ENCODE measurements at places on chromosomes 4 and X.

- no peak for DNase-seq
Observed at GRCh38 chr4:174266416-174266815, 17.1 kb downstream of the FBXO8 start.

GRCh38 chr4:61309616-61310015, 109.5 kb downstream of the ADGRL3 start:
- DNase-seq = no peak

GRCh38 chr4:55018978-55019377, 106.4 kb downstream of the KDR start:
- no peak for DNase-seq

GRCh38 chr4:139315221-139315675, 13.0 kb upstream of the NDUFC1 start:
- DNase-seq = no peak

DNA sequence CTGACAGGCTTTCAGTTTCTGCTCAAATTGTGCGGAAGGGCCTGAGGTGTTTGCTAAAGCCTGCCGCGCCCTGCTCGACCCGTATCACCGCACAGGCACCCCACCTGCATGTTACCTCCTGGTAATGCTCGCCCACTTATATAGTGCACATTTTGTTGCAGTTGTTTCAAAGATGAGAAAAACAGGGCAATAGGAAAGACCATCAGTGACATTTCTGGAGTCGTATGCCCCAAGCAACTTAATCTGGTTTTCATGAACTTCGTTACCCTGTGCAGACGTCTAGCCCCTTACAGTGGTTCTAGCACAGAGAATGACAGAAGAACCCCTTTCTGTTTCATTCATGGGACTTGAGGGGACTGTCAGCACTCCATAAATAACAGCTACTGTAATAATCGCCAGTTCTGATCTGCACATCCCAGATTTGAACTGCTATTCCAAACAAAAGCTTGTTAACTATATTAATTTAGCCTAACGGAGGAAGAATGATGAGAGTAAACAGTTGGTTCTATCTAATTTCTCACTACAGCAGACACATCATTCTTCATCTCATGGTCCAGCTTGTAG, 940 bp upstream of the DCTD start:
- no peak for DNase-seq

- DNase-seq = peak; percentile 83
Observed at GRCh38 chr4:38179690-38180377, 219.6 kb downstream of the PTTG2 start.

GRCh38 chrX:73765776-73766430, 202.9 kb downstream of the CHIC1 start:
- DNase-seq = no peak

GRCh38 chr4:99099311-99099710, 10.7 kb upstream of the ADH5 start:
- DNase-seq = no peak

- no peak for DNase-seq
Observed at GRCh38 chrX:14802943-14803710, 69.7 kb downstream of the FANCB start.

- no peak for DNase-seq
Observed at GRCh38 chrX:139209342-139209741, 321.2 kb upstream of the F9 start.

GRCh38 chr4:8615921-8616787, 23.6 kb downstream of the CPZ start:
- DNase-seq = no peak

DNA sequence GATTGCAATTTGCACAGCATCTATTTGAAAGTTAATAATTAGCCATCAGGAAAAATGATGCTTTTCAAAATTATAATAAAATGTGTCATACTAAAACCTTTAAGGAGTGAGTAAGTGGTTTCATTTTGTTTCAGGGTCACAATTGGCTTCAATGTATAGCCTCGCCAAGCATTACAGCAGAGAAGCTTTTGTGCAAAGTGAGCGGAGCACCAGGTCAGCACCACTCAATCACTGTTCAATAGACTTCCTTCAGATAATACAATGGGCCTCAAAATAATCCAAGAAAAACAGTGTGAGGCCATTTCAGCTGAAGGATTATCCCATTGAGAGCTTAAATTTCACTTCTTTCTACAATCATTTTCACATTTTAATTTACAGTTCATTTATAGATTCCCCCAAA, 409.2 kb upstream of the SLIT2 start:
- no peak for DNase-seq

GRCh38 chr4:5957076-5957475, 61.2 kb downstream of the C4orf50 start:
- no peak for DNase-seq

- no peak for DNase-seq
Observed at GRCh38 chr4:73978886-73979285, 2.9 kb downstream of the PF4 start.

GRCh38 chrX:71997320-71997719, 86.7 kb downstream of the NHSL2 start:
- DNase-seq = no peak

GRCh38 chr4:181599134-181599533, 644.1 kb upstream of the TENM3 start:
- DNase-seq = no peak

DNA sequence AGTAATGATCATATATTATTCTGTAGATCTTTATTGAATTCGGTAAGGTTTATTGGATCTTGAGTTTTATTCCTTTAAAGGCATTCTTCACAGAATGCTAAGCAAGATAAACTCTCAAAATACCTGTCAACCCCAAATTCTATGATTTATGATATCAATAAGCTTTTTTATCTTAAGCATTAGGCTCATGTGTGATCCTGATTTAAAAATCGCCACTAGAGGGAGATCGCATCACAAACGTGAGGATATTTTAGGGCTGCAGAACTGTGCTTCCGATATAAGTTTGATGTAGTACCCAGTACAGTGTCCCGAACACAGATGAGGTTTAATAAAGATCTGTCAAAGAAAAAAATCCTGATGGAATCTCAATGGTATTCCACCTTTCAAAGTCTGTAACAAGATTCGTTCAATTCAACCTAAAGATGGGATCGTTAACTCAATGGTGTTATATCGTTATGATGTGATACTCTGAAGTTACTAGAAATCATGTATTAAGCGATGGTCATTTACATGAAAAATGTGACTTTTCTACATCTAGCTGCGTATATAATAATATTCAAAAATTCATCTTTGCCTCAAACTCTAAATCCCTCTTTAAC, 169.0 kb downstream of the CORIN start:
- no peak for DNase-seq

DNA sequence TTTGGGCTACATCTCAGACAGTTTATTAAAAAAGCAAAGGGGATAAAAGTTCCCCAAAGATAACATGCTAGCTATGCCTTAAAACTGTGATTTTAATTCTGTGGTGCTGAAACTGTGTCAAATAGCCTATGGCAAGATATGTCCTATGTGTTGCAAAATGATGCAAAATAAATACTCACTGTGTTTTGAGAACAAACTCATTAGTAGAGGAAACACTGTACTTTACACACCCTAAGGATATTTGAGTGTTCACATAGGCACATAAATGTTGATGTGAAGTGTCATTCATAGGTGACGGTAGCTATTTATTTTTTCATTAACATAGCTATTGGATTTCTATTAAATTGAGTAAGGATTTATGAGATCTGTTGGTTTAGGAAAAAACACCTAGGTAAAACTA, 351.9 kb downstream of the FAT4 start:
- DNase-seq = no peak

- no peak for DNase-seq
Observed at GRCh38 chrX:145532176-145532780, 285.0 kb downstream of the SPANXN1 start.

DNA sequence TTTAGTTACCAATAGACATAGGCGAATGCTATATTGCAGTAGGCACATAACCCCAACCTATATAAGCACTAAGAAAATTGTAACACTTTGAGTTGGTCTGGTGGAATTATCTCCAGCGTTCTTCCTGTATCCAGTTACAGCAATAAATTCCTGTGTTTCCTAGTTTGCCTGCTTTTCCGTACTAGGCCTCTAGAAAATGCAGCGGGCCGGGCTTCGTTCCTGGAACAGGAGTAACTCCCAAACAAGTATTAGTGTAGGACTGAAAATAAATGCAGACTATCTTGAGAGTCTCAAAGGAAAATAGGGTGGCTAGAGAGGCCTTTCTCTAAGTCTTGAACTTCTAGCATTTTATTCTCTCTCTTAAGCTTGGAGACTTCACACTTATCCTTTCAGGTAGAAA, 159.8 kb downstream of the OR13H1 start:
- no peak for DNase-seq

GRCh38 chr4:57081651-57082621, 28.2 kb downstream of the IGFBP7 start:
- DNase-seq = no peak
